ENCODE measurements at places on chromosomes 7 and 10. TPM values are rescaled to one million over a fixed set of nuclear protein-coding genes. Genes with fewer than 3 reads are reported as not detected.
A peak's percentile ranks its signal among the peaks of the same experiment; 100 is the strongest.

DNA sequence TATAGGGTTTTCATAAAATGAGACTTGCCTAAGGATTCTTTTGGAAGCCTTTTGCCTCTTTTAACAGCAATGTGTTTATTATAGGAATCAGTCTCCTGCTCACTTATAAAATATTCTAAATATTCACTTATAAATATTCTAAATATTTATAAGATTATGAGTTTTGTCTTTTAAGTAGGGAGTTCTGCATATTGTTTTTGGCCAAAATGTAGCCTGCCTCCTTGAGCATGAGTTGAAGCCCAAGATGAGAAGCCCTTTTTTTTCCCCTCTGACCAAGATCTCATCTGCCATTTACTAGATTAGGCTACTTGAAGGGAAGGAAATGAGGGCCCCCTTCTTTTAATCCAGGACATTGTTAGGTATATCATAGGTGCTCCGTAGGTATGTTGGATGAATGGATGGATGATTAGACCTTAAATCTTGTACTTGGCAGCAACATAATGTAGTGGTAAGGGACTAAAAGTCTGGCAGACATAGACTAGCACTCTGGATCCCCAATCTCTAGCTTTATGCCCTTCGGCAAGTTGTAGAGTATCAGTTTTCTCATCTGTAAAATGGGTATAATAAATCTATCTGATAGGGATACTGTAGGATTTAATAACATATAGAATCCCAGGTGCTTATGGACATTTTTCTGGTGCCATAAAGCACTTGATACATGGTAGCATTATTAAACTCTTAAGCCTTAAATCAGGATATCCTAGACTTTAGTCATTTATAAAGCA, 59.1 kb downstream of the ARID5B start:
- no peaks in the 10 kb centered on the region for H3K36me3 ChIP-seq
- H3K4me1 ChIP-seq = peaks cover 16% of the 10 kb centered on the region
- no peak overlapping the region for H3K4me3 ChIP-seq
- no peak overlapping the region for H3K27ac ChIP-seq
- no peaks in the 10 kb centered on the region for H3K27me3 ChIP-seq

DNA sequence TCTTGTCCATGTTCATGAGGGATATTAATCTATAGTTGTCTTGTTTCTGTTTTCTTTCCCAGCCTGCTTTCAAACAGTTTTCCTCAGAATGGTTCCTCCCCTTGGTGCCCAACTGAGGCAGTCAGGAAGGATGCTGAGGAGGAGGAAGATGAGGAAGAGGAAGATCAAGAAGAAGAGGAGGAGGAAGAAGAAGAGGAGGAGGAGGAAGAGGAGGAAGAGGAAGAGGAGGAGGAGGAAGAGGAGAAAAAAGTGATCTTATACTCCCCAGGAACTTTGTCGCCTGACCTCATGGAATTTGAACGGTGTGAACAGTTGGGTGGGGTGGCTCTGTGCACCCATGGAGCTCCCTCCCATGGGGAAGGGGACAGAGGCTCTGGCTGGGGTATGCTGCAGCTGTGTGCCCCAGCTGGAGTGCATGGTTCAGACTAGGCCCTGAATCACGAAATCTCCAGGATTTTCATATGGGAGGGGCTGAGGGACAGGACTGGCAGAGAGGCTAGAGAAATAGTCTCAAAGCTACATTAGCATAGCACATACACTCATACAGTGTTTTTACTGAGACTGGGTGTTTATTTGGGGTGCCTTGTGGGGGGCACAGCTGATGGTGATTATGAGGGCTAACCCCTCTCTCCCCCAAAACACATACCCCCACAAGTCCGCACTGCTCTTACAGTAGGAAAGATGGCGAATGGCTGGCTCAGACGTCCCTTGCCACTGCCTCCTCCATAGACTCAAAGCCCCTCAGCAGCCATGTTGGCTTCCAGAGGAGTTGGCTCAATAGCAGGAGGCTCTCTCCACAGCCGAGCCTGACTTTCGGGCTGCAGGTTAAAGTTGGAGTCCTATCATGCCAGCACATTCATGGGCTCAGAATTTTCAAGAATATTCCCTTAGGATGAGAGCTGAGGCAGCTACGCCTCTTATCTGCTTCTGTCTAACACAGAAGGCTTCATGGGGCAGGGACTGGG, 11.9 kb downstream of the STRA8 start:
- H3K4me3 ChIP-seq = no peak overlapping the region
- peak; percentile 77 for DNase-seq
- no peaks in the 10 kb centered on the region for H3K36me3 ChIP-seq
- no peaks in the 10 kb centered on the region for H3K4me1 ChIP-seq
- no peaks in the 10 kb centered on the region for H3K27me3 ChIP-seq

- peak overlapping the region; percentile 84 for H3K4me3 ChIP-seq
- DNase-seq = no peak
- peaks cover 40% of the 10 kb centered on the region for H3K4me1 ChIP-seq
- no peaks in the 10 kb centered on the region for H3K27me3 ChIP-seq
- peak overlapping the region; percentile 100 for H3K27ac ChIP-seq
- H3K36me3 ChIP-seq = peaks cover 9% of the 10 kb centered on the region
Measured at GRCh38 chr10:91799612-91799975, 1.4 kb downstream of the TNKS2 start.

DNA sequence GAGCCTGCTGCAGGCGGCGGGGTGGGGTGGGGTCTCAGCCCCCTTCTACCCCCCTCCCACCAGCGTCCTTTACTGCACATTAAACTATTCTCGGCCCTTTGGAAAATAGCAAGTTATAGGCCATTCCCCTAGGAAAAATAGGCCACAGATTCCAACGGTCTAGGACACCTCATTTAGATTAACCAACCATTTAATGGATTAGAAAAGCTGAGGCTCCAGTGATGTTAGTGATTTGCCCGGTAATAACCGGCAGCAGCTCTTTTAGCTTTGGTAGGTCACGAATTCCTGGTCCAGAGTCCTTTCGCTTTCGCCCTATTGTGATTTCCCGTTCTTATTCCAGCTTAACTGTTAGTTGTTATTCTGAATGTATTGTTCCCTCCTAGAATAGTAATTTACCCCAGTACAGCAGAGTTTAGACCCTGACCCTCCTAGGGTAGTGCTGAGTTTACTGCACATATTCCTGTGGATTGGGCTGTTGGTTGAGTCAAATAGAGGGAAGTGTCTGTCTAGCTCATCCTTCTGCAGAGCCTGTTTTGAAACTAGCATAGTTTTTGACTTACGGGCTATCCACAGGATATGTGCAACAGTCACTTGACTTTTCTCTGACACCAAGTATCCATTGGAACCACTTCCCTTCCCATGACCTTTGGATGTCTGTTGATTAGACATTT, 754 bp downstream of the GSTO1 start:
- DNase-seq = no peak
- H3K4me3 ChIP-seq = peak overlapping the region; percentile 95
- H3K36me3 ChIP-seq = peaks cover 31% of the 10 kb centered on the region

DNA sequence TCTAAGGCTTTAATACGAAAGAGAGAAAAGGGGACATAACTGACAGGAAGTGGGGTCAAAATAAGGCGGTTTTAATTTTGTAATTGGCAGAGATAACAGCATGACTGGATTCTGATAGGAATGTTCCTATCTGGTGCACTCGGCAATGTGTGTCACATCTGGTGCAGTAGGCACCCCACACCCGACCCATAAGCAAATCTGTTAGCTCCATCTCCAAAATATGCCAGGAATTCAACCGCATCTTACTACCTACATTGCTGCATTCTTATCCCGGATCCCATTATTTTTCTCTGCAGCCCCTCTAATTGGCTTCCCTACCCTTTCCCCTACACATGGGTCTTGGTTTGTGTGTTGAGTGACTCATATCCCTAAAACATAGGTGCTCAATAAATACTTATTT, 19.1 kb upstream of the GALNT11 start:
- H3K36me3 ChIP-seq = no peaks in the 10 kb centered on the region
- H3K4me1 ChIP-seq = no peaks in the 10 kb centered on the region
- H3K27me3 ChIP-seq = no peaks in the 10 kb centered on the region
- no peak for DNase-seq

- H3K27ac ChIP-seq = no peak overlapping the region
- no peaks in the 10 kb centered on the region for H3K27me3 ChIP-seq
- no peaks in the 10 kb centered on the region for H3K4me1 ChIP-seq
- H3K4me3 ChIP-seq = no peak overlapping the region
- H3K36me3 ChIP-seq = no peaks in the 10 kb centered on the region
- DNase-seq = no peak
Measured at GRCh38 chr7:31384466-31384865, 43.9 kb upstream of the NEUROD6 start.

GRCh38 chr7:21550821-21551531, 8.1 kb downstream of the DNAH11 start:
- no peaks in the 10 kb centered on the region for H3K27me3 ChIP-seq
- DNase-seq = no peak
- no peak overlapping the region for H3K27ac ChIP-seq
- H3K36me3 ChIP-seq = no peaks in the 10 kb centered on the region
- no peak overlapping the region for H3K4me3 ChIP-seq

DNA sequence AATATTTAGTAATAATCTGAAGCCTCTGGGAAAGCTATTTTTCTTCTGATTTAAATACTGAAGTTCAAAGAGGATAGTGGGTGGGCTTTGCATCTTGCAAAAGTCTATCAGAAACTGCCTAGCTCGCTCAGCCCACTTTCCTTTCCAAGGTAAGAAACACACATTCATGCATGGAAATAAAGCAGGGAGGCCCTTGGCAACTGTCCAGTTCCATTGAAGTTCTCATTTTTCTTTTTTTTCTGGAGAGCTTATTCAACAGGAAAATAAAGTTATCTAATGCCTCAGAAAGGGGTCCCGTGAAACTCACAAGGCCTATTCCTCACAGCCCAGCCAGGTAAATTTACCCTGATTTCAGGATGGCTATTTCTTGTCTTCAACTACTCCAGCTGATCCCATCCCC, 654.9 kb downstream of the KCNMA1 start:
- H3K4me3 ChIP-seq = no peak overlapping the region
- peaks cover 20% of the 10 kb centered on the region for H3K4me1 ChIP-seq
- H3K36me3 ChIP-seq = no peaks in the 10 kb centered on the region
- no peak for DNase-seq
- H3K27ac ChIP-seq = no peak overlapping the region

DNA sequence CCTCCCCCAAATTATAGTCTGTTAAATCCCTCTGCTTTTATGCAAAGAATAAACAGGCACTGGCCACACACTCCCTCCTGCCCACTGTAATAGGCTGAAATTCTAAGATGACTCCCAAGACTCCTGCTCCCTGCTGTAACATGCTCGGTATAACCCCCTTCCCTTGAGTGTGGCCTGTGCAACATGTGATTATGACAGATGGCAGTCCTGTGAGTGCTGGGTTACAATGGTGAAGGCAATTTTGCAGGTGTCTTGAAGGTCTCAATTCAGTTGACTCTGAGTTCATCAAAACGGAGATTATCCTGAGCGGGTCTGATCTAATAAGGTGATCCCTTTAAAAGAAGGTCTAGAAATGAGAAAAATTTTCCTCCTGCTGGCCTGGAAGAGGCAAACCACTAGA, 55.9 kb downstream of the CREB3L2 start:
- H3K27ac ChIP-seq = no peak overlapping the region
- no peak for DNase-seq
- no peak overlapping the region for H3K4me3 ChIP-seq
- H3K4me1 ChIP-seq = peaks cover 54% of the 10 kb centered on the region
- no peaks in the 10 kb centered on the region for H3K36me3 ChIP-seq

- H3K4me1 ChIP-seq = no peaks in the 10 kb centered on the region
- no peaks in the 10 kb centered on the region for H3K27me3 ChIP-seq
- no peak overlapping the region for H3K4me3 ChIP-seq
- no peak overlapping the region for H3K27ac ChIP-seq
- no peaks in the 10 kb centered on the region for H3K36me3 ChIP-seq
Measured at GRCh38 chr10:111373696-111374095, 296.9 kb downstream of the ADRA2A start.

- H3K36me3 ChIP-seq = no peaks in the 10 kb centered on the region
- no peaks in the 10 kb centered on the region for H3K27me3 ChIP-seq
- no peak overlapping the region for H3K4me3 ChIP-seq
- DNase-seq = no peak
- no peaks in the 10 kb centered on the region for H3K4me1 ChIP-seq
- no peak overlapping the region for H3K27ac ChIP-seq
Measured at GRCh38 chr10:67790534-67791408, 47.2 kb downstream of the DNAJC12 start.

GRCh38 chr7:127948930-127949329, 82.3 kb downstream of the LRRC4 start:
- DNase-seq = no peak
- H3K4me1 ChIP-seq = peaks cover 7% of the 10 kb centered on the region
- H3K27ac ChIP-seq = no peak overlapping the region
- H3K4me3 ChIP-seq = no peak overlapping the region
- no peaks in the 10 kb centered on the region for H3K27me3 ChIP-seq
- H3K36me3 ChIP-seq = no peaks in the 10 kb centered on the region

DNA sequence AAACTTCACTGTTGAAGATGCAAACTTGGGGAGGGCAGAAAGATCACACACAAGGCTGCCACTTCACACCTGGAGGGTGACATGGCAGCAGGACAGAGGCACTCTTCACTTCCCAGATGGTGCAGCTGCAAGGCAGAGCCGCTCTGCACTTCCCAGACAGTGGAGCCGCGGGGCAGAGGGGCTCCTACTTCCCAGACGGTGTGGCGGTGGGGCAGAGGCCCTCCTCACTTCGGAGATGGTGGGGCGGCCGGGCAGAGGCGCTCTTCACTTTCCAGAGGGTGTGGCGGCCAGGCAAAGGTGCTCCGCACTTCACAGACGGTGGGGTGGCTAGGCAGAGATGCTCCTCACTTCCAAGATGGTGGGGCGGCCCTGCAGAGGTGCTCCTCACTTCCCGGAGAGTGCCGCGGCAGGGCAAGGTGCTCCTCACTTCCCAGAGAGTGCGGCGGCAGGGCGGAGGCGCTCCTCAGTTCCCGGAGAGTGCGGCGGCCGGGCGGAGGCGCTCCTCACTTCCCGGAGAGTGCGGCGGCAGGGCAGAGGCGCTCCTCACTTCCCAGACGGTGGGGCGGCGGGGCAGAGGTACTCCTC, 58.3 kb upstream of the PPP1R9A start:
- no peak for DNase-seq
- no peak overlapping the region for H3K4me3 ChIP-seq
- no peak overlapping the region for H3K27ac ChIP-seq

- H3K4me1 ChIP-seq = no peaks in the 10 kb centered on the region
- H3K27me3 ChIP-seq = no peaks in the 10 kb centered on the region
- DNase-seq = no peak
- H3K27ac ChIP-seq = no peak overlapping the region
- H3K4me3 ChIP-seq = no peak overlapping the region
Measured at GRCh38 chr10:80277016-80277415, 12.4 kb downstream of the MAT1A start.

DNA sequence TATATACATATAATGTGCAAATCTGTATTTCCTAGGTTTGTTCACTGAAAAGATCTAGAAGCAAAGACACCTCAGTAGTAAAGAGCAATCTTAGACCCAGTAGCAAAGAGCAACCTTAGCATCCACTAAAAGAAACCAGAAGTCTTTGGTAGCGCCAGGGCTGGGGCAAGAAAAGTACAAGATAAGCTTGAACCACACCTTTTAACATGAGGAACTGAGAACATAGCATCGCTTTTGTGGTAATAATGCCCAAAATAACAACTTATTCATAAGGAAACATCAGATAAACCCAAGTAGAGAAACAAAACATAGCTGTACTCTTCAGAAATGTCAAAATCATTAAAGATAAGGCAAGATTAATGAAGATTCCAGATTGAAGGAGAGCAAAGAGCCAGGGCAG, 173.4 kb downstream of the IMMP2L start:
- H3K27me3 ChIP-seq = no peaks in the 10 kb centered on the region
- H3K4me1 ChIP-seq = peaks cover 10% of the 10 kb centered on the region
- no peak overlapping the region for H3K27ac ChIP-seq
- no peak overlapping the region for H3K4me3 ChIP-seq

LRRC18 gene
- total RNA-seq = not detected

TNS3 gene
- 52.5 TPM for total RNA-seq

PRR15 gene
- total RNA-seq = not detected

FKBP6 gene
- total RNA-seq = not detected

PARD3 gene
- total RNA-seq = 98.9 TPM

FZD8 gene
- 12.4 TPM for total RNA-seq

FOXI2 gene
- 0.17 TPM for total RNA-seq

NET1 gene
- total RNA-seq = 373 TPM

GPR26 gene
- not detected for total RNA-seq

SFTPA2 gene
- 12.9 TPM for total RNA-seq

FAM25G gene
- not detected for total RNA-seq
